Ovary (tissue), 10 donors: ENCODE measurements at places on chromosomes 3 and 15. TPM values are rescaled to one million over a fixed set of nuclear protein-coding genes. Genes with fewer than 3 reads are reported as not detected.

- no peaks in the 10 kb centered on the region for H3K36me3 ChIP-seq
- no peak for DNase-seq
Measured at GRCh38 chr15:52308446-52309153, 13.0 kb upstream of the MYO5C start.

GRCh38 chr3:194330579-194330978, 20.5 kb downstream of the CPN2 start:
- no peak overlapping the region for H3K27ac ChIP-seq
- H3K4me3 ChIP-seq = no peak overlapping the region
- H3K36me3 ChIP-seq = no peaks in the 10 kb centered on the region
- DNase-seq = no peak
- no peaks in the 10 kb centered on the region for H3K4me1 ChIP-seq

Gene C2CD4A
- not detected for total RNA-seq

DNA sequence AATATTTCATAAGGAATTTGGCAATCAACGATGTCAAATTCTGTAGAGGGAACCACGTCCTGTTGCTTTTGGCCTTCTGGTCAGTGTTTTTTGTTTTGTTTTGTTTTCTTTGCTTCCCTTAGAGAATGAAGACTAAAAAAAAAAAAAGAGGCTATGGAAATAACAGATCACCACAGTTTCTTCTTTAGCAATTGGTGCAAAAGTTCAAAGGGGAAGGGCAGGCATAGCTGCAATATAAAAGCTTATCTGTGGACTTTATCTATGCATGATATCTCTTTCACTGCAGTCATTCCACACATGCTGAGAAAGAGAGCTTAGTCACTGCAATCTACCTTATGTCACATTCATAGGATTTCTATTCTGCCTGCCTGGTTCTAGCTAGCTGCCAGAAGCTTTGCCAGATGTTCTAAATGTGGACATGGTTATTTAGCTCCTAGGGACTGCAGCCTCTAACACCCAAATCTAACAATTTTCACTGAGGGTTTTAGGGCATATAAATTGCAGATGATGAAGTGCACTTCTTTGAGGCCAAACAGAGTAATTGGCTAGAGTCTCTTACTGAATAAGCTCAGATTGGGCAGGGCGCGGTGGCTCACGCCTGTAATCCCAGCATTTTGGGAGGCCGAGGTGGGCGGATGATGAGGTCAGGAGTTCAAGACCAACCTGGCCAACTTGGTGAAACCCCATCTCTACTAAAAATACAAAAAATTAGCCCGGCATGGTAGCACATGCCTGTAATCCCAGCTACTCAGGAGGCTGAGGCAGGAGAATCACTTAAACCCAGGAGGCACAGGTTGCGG, 637.2 kb downstream of the NTRK3 start:
- no peak overlapping the region for H3K27ac ChIP-seq
- H3K4me3 ChIP-seq = no peak overlapping the region
- no peak for DNase-seq
- no peaks in the 10 kb centered on the region for H3K4me1 ChIP-seq

GRCh38 chr3:10672422-10672821, 143.6 kb upstream of the SLC6A11 start:
- H3K4me1 ChIP-seq = no peaks in the 10 kb centered on the region
- no peak overlapping the region for H3K4me3 ChIP-seq

Gene TMA7
- total RNA-seq = 199 TPM

GRCh38 chr3:178260887-178261565, 275.2 kb upstream of the KCNMB2 start:
- H3K4me1 ChIP-seq = no peaks in the 10 kb centered on the region
- no peaks in the 10 kb centered on the region for H3K36me3 ChIP-seq
- peak; percentile 75 for DNase-seq
- H3K4me3 ChIP-seq = peak overlapping the region; percentile 11
- H3K27me3 ChIP-seq = no peaks in the 10 kb centered on the region

DNA sequence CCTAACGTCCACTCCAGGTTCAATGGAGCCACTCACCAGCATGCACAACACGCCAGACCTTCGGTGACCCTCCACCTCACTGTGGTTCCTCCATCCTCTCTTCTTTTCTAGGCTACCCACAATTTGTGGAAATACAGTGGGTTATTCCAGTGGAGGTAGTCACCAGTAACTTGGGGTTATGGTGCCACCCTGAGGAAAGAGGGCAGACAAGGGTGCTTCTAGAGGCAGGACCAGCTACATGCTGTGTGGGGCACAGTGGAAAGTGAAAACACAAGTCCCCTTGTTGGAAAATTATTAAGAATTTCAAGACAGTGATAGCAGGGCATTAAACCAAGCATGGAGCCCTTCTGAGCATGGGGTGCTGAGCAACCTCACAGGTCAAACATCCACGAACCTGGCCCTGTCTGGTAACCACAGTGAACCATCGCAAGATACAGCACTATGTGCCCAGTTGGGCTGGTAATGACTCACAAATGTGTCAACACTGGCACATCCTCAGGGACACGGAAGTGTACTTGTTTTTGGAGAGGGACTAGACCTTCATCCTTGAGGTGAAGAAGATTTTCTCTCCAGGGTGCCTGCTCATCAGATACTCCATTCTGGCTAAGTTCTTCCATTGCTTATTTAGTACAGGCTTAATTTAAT, 166.7 kb downstream of the STT3B start:
- no peaks in the 10 kb centered on the region for H3K36me3 ChIP-seq
- no peaks in the 10 kb centered on the region for H3K27me3 ChIP-seq
- peaks cover 2% of the 10 kb centered on the region for H3K4me1 ChIP-seq
- no peak for DNase-seq

Gene ZBED2
- 1.5 TPM for total RNA-seq
